Activated naive CD4-positive, alpha-beta T cell (primary cell): ENCODE measurements at places on chromosomes 2 and 18.

- DNase-seq, result no peak
These were observed 112.4 kb upstream of the SLC66A3 start for GRCh38 chr2:11042841-11043240.

DNA sequence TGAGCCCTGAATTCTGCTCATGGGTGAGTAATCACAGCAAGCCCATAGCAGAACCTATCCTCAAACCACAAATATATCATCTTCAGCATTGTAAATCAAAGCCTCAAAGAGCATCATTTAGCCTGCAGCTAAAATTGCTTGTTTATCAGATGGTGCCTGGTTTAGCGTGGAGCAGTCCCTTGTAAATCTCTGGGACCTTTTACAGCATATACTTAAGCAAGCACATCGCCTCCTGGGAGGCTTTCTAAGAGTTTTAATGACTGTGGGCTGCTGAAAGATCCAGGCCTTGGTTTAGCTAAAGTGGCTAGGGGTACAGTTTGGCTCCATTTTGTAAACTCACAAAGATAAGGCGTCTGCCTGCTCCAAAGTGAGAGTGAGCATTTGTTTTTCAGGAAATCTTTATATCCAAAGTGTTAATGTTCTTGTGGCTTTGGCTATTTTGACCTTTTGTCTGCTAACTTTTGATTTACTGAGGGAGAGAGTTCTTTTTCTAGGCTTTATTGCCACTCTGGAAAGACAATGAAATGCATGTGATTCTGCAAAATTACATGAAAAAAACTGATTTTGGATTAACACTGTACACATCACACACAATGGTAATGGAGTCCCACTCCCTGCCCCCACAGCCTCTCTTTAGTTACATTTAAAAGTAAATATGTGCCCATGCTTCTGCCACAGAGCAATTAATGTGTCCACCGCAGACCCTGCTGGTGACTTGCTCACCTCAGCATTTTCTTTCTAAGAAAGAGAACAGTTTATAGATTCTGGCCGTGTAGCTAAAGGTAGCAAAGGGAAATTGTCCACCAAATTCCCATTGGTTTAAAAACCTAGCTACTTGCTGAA, 194.8 kb downstream of the LNPK start:
- no peak for DNase-seq

GRCh38 chr2:216553482-216554240, 55.0 kb downstream of the RPL37A start:
- no peak for DNase-seq

GRCh38 chr2:65368468-65368867, 63.9 kb downstream of the SPRED2 start:
- no peak for DNase-seq

GRCh38 chr2:70978341-70979179, at the start of gene ANKRD53:
Gene ANKRD53, plus strand, starts transcription at chr2:70978630. Its CDS starts 16 bp downstream, at chr2:70978646.
- no peak for DNase-seq

DNA sequence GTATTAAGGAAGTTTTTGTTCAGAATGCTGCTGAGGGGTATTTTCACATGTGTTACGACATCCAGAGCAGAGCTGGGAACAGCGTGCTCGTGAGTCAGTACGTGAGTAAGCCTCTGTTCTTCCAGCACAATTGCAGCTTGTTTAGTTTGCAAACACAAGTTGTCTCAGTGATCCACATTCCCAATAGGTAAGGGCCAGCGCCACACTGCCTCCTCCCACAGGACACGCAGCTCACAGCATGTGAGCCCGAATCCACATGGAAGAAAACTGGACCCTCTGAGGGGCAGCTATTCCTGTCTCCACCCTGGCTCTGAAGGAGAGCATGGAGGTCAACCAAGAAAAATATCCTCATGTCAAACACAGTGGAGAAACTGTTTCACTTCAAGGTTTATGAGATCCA, 173.9 kb upstream of the PID1 start:
- no peak for DNase-seq
